ENCODE measurements at places on chromosomes 5 and 9. TPM values are rescaled to one million over a fixed set of nuclear protein-coding genes. Genes with fewer than 3 reads are reported as not detected.

PCDHB15 gene
- total RNA-seq: 6.1 TPM

C9orf50 gene
- total RNA-seq: not detected

SLC9A3 gene
- 1.6 TPM for total RNA-seq

GRCh38 chr5:92907938-92908606 is 672.9 kb downstream of the NR2F1-AS1 start:
- DNase-seq: no peak

GRCh38 chr5:65801352-65801783 is 79.4 kb downstream of the NLN start:
- DNase-seq: no peak

- DNase-seq: no peak
Measured at GRCh38 chr5:138022912-138023311, 10.0 kb downstream of the FAM13B start.

DNA sequence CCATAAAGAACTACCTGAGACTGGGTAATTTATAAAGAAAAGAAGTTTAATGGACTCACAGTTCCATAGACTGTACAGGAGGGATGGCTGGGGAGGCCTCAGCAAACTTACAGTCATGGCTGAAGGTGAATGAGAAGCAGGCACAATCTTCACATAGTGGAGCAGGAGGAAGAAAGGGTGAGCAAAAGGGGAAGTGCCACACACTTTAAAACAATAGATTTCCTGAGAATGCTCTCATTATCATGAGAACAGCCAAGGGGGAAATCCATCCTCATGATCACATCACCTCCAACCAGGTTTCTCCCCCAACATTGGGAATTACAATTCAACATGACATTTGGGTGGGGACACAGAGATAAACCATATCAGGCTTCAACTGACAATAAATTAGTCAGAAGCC is 664.9 kb downstream of the TAF11L14 start:
- DNase-seq: no peak

DNA sequence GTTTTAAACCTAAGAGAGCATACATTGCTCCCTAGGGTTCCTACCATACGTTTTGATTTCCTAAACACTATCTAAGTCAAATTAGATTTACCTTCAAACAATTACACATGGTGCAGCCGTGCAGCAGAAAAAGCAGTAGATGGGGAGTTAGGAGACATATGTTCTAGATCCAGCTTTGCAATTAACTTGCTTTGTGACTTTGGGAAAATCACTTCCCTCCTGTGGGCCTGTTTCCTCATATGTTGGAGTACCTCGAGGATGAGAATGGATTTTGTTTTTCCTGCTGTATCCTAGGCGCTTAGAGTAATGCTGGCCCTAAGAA is 711 bp downstream of the MRPL50 start:
- no peak for DNase-seq

PFN3 gene
- total RNA-seq: not detected

All from thoracic aorta (tissue), 2 donors.